AG09319 (cell line): ENCODE measurements at places on chromosomes 16 and 17.

GRCh38 chr16:83734136-83734535, 73.6 kb upstream of the HSBP1 start:
- DNase-seq: no peak

- DNase-seq: no peak
Measured at GRCh38 chr17:59362811-59363205, 31.4 kb downstream of the YPEL2 start.

DNA sequence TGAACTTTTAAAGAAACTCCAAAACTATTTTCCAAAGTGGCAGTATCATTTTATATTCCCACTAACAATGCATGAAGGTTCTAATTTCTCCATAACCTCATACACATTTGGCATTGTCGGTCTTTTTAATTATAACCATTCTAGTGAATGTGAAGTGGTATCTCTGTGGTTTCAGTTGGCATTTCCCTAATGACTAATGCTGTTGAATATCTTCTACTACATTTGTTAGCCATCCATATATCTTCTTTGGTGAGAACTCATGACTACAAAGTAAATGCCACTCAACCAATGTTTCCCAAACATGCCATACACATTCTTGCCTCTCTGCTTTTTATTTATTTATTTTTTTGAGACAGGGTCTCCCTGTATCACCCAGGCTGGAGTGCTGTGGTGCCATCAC, 31.7 kb upstream of the TAOK1 start:
- no peak for DNase-seq

GRCh38 chr17:63445065-63445464, 1.0 kb downstream of the CYB561 start:
- DNase-seq: no peak

DNA sequence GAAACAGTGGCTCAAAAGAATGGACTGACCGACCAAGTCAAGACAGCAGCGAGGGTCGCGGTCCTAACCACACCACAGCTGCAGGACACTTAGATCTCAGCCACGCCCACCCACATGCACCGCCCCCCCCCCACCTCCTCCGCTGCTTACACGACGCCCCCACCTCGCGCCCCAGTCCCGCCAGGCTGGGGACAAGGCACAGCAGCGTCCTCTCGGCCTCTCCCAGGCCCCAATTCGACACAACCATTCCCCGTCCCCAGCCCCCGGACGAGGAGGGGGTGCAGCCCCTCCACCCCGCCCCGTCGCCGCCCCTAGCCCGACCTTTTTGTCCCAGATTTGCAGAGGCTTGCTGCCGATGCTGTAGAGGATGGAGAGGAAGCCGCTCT, 477 bp downstream of the CFAP20 start:
- DNase-seq: no peak

- no peak for DNase-seq
Measured at GRCh38 chr16:85520853-85521521, 92.1 kb upstream of the GSE1 start.

- no peak for DNase-seq
Measured at GRCh38 chr16:66647866-66648265, 43.4 kb downstream of the CMTM3 start.

- DNase-seq: peak; percentile 84
Measured at GRCh38 chr17:42311240-42312034, 23.1 kb downstream of the STAT5A start.

GRCh38 chr17:38897671-38898290, 27.6 kb upstream of the LASP1NB start:
- no peak for DNase-seq

- DNase-seq: no peak
Measured at GRCh38 chr17:15893658-15894024, 51.3 kb upstream of the ADORA2B start.

DNA sequence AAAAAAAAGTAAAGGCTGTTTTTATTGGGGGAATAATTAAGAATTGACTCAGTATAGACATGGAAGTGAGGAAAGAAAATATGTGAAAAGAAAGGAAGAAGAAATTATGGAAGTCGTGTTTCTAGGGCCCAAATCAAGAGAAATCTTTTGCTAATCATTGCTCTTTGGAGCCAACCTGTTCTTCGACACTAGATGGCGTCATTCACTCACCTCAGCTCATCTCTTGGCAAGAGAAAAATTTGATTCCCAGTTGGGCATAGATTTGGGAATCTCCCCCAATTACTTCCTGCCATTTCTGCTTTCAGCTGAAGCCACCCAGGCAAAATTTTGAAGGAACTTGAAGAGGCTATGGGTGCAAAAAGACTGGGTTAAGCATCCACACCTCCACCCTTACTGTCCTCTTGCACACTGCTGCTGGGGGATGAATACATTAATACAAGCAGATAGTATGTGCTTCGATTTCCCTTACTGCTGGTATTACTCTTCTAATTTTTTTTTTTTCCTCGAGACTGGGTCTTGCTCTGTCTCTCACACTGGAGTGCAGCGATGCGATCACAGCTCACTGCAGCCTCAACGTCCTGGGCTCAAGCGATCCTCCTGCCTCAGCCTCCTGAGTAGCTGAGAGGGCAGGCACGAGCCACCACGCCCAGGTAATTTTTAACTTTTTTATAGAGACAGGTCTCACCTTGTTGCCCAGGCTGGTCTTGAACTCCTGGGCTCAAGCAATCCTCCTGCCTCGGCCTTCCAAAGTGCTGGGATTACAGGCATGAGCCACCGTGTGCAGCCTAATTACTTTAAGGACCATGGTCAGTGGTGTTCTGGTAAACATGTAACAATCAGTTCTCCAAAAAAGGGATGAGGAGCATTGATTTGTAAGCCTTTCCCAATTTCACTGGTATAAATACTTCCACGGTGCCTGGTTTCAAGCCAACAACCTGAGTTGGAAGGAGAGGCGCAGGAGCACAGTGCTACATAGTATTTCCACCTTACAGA, 13.5 kb downstream of the PSMD7 start:
- DNase-seq: no peak

DNA sequence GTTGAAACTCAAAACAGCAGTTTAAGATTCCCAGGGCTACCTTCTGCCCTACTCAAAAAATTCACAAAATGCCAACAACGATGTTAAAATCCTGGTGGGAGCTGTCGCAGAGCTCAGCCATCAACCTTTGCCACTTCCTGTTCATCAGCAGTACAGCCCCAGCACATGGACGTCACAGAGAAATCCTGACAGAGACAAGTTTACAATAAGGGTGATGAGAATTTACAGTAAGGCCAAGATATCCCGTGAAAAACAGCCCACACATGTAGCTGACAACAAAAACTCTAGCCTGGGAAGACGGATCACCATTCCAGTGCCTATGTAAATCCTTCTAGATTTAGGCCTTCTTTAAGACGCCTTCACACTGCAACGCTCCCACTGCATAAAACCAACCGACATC, 18.8 kb downstream of the USP22 start:
- no peak for DNase-seq

GRCh38 chr16:70747703-70748631, 53.0 kb downstream of the VAC14 start:
- no peak for DNase-seq

DNA sequence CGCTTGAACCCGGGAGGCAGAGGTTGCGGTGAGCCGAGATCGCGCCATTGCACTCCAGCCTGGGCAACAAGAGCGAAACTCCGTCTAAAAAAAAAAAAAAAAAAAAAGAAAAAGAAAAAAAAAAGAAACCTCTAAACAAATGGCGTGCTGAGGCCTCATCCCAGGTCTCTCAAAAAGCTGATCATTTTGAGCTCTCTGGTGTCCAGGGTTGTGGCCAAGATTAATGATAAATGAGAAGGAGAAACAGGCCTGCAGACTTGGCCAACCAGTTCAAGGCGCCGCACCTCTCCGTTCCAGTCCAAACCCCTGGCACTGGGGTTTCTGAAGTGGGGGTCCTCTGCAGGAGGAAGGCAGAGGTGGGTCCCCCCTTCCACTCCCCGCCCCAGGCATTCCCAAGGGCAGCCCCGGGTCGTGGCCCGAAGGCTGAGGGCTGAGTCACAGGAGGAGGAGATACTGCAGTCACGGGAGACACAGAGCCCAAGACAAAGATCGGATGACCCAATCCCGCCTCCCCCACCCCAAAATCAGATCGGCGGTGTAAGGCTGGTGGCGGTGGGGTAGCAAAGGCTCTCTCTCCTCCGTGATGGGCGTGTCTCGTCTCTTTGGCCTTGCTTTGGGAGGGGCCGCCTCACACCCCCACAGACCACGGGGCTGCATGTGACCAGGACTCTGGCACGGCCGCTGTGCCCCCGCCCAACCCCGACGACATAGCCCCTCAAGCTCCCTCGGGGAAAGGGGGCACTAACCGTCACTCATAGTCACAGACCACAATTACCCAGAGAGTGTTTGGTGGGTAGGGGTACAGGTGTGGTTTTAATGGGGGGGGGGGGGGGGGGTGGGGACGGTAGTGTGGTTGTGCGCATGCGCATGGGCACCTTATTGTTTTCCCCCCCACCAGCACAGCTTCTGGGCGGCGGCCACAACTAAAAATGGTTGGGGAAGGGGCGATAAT, 1.1 kb downstream of the VAT1 start:
- peak; percentile 62 for DNase-seq

DNA sequence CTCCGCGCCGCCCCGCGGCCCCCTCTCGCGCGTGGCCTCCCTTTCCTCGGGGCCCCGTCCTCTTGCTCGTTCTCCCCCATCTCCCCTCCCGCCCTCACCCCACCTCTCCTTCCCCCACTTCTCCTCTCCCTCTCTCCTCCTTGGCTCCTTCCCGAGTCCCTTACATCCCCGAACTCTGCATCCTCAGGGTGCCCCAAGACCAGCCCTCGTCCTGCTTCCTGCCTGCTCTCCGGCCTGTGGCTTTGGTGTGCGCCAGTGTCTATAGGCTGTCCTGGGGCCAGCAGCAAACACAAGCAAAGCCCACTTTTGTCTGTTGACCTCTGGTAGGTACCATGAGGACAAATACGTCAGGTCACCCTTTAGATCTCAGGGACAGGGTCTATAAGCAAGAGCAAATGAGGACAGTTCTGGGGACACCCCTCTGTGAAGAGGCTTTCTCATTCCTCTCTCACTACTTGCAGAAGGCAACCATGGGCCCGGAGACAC, 284 bp upstream of the COPZ2 start:
- DNase-seq: no peak

GRCh38 chr16:83923581-83924365, 24.9 kb downstream of the MLYCD start:
- no peak for DNase-seq
